Activated CD4-positive, CD25-positive, alpha-beta regulatory T cell treated with anti-CD3 and anti-CD28 coated beads, Interleukin-2, amount 50 U/mL, for 72 hours (primary cell): ENCODE measurements at places on chromosomes 11 and 22.

GRCh38 chr11:14259186-14259784 is 99.7 kb downstream of the RRAS2 start:
- no peak for DNase-seq

- DNase-seq, result no peak
Observed at GRCh38 chr22:46631113-46631512, 10.9 kb downstream of the GRAMD4 start.

GRCh38 chr11:116500026-116500946 is 272.5 kb downstream of the BUD13 start:
- DNase-seq, result no peak

DNA sequence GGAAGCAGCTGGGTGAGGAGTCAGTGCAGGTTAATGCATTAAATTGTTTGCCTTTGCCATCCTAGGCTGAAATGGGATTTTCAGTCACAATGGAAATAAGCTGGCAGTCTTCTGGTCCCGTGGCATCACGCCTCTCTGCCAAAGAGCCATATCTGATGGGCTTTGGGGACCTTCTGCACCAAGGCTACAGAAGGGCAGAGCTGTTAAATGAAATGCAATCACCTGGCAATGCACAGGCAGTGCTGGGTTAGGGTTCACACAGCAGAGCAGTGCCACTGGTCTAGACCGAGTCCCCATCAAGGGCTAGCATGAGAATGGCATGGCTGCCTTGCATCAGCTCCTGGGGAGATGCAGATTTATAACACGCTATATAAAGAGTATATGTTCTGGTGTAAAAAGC is 749.2 kb downstream of the NTM start:
- DNase-seq, result no peak

DNA sequence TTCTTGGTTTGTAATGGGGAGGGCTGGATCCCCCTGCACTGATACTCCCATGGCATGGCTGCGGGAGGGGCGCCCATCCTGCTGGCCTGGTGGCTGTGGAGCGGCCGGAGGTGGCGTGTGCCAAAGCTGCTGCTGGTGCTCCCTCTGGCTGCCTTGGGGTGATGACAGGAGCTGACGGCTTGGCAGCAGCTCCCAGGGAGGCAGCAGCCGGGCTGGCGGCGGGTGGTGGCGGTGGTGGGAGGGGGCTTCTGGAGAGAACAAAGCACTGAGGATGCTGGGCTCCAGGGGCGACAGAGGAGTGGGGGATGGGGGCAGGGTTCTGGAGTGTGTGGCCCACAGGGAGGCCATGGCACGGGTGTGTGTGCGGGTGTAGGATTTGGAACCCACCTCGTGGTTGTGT is 11.4 kb upstream of the MPPED1 start:
- DNase-seq, result no peak

DNA sequence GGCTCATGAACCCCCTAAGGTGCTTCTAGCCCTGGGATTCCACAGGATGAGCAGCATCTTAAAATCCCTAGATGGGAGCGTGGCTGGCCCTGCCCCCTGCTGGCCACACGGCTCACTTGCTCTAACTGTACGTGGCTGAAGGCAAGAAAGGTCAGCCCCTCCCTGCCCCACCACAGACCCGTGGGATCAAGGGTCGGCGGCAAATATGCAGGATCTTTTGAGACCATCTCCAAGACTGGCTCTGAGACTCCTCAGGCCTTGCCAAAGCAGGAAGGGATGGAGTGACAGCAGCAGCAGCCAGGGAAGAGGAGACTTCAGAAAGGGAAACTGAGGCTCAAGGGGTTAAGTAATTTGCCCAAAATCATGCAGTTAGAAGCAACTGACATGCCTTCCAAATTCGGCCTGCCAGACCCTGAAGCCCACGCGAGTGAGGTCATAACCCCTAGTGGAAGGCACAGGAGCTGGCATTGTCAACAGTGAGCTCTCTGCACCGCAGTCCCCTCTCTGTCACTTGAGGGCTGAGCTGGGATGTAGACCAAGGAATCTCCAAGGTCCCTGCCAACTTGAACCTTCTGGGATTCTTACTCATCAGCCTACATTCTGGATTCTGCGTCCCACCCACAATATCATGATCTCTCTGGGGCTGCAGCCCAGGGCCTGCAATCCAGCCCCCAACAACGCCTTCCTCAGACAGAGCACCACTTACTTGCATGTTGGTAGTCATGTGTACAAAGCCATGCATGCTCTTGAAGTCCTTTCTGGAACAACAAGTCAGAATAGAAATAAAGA is 31.4 kb downstream of the CREB3L1 start:
- peak; percentile 74 for DNase-seq

GRCh38 chr11:21190181-21190580 is 520.8 kb downstream of the NELL1 start:
- DNase-seq, result no peak

DNA sequence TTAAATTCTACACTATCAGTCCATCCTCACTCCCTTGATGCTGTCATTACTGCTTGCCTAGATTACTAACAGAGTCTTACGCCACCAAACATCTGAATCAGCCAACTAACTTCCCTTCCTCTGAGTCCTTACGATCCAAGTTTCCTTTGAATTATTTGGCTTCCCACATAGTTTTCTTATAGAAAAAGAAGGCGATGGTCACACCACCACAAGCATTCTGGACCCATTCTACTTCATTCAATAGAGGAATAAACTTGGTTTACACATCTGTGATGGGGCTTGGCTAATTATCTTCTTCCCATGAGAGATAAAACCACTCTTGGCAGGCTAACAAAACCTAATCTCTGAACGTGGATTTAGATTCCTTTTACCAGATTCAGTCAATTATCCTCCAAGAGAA is 35.0 kb downstream of the INTS4 start:
- DNase-seq, result no peak

DNA sequence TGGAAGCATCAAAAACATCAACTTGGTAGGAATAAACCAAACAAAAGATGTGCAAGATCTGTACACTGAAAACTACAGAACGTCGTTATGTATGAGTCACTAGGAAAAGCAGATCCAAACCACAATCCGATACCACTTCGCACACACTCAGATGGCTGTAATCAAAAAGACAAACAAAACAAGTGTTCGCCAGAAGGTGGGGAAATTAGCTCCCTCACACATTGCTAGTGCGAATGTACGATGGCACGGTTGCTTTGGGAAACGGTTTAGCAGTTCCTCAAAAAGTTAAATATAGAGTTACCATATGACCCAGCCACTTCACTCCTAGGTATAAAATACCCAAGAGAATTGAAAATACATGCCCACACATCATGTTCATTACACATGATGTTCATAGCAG is 14.8 kb upstream of the CARD10 start:
- no peak for DNase-seq

DNA sequence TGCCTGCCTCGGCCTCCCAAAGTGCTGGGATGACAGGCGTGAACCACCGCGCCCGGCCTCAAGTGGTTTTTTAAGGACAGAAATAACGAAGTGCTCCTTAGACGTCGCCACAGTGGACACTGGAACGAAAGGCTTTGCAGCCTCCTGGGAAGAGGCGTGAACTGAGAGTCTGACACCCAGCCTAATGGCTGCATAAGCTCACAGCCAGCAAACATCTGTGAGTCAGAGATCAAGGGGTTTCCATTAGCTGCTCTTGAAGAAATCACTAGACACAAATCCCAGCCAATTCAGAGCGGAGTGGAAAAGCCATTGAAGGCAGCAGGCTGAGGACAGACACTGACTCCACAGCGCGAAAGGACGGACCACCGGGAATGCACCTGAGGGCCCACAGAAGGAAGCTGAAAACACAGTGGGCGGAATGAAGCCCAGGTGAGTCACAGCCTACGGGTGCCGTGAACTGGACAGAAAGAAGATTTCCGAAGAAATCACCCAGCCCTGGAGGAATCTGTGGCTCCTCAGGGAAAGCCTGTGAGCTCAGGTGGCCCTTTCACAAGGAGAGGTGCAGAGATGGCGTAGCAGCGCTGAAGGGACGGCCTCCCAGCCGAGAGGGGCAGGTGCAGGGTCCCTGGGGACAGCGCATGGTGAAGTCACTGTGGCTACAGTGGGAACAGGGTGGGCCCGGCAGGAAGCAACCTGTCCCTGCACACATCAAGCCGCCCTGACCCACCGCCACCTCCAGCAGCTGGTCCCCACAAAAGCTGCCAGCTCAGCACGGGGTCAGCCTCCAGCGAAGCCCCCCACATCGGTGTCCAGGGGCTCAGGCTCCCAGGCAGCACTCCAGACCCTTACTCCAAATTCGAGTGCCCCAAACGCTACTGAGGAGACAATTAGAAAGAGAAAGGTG is 11.6 kb downstream of the LMNTD2 start:
- no peak for DNase-seq

DNA sequence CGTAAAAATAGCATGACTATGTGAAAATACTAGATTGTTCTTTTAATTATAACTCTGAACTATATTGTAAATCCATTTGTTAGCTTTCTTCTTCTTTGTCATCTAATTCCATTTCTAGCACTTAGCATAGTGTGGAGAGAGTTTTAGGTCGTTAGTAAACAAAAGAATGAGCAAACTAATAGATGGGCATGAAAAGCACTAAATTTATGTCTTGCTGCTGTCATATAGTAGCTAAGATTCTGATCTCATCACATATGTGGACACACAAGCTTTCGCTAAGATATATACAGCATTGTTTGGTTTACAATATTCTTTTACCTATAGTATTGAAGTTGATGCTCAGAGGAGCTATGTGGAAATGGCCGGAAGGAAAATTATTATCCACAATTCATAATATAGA is 370.5 kb downstream of the CNTN5 start:
- DNase-seq, result no peak

DNA sequence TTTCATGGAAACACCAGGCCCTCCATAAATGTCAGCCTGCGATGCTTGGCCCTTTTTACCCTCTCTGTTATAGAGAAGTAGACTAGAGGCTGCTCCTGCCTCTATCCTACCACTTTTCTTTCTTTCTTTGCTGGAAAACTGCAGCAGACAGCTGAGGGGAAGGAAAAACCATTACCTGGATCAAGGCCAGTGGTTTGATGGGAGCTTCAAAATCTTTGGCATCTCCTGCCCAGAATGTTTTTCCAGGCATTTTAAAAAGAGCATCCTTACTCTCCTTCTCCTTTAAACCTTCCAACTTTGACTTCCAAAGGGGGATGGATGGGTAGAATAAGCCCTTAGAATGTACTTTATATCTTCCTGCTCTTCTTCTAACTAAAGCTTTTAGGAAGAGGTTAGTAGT is 44.9 kb downstream of the EXT2 start:
- DNase-seq, result no peak

DNA sequence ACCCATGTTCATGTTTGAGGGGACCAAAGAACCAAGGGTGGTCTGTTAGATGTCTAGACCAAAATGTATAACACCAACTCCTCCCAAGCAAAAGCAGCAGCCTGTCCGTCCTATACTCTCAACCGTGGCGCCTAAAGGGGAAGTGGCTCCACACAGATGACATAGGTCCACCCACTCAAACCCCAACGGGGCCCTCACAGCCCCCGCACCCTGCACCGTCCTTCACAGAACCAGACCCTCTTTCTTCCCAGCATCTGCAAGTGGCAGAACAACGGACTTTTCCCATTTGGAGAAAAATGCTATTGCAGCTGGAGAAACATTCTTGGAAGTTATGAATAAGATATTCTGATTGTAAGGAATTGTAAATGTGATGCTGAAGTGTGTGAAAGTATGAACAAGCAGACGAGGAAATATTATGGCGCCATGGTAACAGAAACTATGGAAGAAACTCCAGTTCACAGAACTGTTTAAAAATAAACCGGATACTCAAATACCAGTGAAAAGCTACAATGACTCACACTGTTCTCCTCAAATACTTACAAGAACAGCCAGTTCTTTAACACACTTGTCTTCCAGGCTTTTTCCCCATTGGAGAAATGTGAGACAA is 76.5 kb upstream of the ARFGAP3 start:
- no peak for DNase-seq

DNA sequence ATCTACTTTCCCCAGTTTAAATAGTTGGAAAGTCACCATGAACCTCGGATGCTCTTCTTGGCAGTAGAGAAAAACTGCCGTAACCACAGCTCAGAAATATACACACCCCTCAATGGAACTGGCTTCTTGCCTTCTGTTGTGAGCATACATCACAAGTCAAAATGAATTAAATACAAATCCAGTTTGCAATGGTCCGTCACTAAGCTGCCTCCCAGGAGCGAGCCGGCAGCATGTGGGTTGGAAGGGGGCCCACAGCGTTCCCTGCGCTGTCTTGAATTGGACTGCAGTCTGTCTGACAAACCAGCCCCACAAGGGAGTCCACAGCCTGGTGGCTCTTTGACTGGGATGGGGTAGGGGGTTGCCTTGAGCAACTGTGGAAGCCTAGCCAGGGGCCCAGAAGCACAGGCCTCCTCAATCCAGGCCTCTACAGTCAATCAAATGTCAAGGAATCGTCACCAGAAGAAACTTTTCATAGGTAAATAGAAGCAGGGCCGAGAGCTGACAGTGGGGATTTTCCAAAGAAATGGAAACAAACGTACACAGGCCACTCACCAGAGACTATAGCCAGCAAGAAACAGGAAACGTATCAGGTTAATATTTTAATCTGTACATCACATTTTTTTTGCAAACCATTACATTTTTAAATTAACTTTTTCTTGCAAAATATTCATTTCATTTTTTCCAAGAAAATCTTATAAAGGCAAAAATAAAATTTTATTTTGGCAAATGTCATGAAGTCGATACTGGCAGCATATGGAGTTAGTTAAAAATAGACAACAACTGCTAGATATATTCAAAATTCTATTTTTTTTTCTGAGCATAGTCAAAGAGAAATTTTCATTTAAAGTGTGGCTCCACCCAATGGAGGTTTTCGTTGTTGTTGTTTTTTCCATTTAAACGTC is 38.5 kb downstream of the C11orf58 start:
- DNase-seq, result no peak

DNA sequence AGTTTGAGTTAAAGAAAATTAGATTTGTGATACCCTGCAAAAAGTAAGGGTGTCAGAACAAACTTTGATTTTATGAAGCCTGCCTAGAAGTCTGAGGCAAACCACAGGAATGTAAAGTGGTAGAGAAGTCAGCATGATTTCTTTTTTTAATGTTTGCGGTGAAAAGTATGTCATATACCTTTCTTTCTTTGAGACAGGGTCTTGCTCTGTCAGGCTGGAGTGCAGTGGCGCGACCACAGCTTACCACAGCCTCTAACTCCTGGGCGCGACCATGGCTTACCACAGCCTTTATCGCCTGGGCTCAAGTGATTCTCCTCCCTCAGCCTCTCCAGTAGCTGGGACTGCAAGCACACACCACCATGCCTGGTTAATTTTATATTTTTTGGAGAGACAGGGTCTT is 4.7 kb downstream of the API5 start:
- DNase-seq, result no peak

GRCh38 chr11:29989174-29989970 is 27.5 kb downstream of the KCNA4 start:
- DNase-seq, result no peak

DNA sequence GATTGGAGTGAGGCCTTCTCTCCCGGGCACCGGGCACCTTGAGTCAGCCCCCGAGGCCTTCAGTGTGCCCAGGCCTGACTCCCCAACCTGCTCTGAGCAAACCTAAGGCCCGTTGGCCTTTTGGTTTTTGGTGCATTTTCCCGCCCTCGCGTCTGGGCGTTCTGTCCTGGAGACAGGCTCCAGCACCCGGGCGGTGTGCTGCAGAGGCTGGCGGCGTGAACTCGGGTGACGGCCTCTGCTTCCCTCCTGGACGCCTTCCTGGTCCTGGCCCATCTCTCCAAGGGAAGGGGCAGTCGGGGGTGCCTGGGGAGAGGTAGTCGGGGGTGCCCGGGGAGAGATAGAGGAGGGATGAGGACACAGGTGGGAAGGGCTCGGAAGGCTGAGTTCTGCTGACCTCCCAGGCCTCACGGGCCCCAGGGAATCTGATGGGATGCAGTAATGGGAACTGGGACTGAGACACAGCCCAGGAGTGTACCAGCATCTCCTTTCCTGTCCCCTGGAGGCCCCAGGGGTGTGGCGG is 1326.4 kb downstream of the BRD1 start:
- DNase-seq, result no peak
